ENCODE measurements at places on chromosomes 4 and X.

DNA sequence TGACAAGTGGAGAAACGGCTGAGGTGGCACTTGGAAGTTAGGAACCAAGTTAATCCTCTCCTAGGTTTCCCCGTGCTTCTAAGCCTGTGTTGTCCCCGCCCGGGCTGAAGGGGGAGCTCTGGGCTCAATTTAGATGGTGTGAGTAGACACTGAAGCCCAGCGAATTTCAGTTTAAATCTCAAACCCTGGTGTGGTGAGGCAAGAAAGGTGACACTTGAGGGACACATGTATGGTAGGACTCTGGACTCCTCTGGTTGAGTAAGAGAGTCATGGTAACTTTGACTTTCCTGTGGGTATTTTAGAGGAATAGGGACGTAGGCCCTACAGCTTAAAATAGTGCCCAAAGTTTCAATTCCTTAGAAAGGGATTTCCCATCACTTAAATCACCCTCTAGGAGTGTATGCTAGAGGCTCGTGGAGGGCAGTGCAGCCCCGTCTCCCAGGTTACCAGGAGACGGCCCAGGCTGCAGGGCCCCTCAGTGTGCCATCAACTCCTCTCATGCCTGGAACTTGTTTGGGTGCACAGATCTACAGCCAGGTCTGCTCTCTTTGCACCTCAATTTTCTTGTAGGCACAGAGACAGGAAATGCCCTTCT is 24.0 kb downstream of the HAND2 start:
- peak; percentile 25 for DNase-seq

DNA sequence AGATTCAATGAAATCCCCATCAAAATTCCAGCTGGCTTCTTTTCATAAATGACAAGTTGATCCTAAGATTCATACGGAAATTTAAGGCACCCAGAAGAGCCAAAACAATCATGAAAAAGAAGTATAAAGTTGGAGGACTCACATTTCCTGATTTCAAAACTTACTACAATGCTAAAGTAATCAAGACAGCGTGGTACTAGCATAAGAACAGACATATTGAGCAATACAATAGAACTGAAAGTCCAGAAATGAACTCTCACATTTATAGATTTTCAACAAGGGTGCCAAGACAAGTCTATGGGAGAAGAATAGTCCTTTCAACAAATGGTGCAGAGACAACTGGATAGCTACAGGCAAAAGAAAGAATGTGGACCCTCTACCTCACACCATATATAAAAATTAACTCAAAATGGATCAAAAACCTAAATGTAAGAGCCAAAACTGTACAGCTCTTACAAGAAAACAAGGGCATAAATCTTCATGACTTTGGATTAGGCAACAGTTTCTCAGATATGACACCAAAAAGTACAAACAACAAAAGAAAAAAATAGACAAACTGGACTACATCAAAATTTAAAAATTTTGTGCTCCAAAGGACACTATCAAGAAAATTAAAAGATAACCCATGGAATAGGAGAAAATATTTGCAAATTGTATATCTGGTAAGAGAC is 28.5 kb downstream of the SASH3 start:
- no peak for DNase-seq

- DNase-seq: no peak
These were observed 152.1 kb upstream of the VCX start for GRCh38 chrX:7690842-7691241.

DNA sequence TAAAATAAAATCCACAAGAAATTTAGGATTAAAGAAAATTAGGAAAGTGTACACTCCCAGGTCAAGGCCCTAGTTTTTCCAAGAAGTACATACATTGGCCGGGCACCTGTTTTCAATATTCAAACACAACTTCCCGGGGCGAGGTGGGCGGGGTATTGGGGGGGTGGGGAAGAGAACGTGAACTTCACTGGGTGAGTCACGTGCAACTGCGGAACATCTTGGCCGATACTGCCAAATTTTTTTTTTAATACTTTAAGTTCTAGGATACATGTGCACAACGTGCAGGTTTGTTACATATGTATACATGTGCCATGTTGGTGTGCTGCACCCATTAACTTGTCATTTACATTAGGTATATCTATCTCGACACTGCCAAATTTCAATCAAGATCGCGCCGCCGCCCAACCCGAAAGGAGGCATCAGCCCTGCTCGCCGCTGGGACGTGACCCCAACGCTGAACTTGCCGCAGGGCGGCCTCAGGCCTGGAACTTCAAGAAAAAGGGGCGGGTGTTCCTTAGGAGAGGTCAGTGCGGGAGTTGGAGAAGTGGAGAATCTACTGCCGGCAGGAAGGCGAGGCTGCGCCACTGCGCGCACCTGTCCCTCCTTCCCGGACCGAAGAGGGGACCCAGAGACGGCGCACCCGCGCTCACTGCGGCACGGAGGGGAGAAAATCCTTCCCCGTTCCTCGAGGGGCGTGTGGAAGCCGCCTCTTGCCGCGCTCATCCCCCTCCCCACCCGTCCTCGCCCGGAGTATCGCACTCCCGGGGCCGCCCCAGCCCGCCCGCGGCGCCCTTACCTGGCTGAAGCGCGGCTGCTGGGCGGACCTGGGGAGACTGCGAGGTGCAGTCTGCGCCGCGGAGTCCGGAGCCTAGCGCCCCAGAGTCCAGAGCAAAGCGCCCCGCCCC is at the start of gene TEC:
Gene TEC (minus strand): TSS at position 883 of the 905 bp plus-strand sequence. CDS start 41,224 bp downstream, outside the sequence.
- DNase-seq: peak; percentile 22

GRCh38 chrX:154749856-154750255 is 1.0 kb downstream of the GAB3 start:
- DNase-seq: no peak

DNA sequence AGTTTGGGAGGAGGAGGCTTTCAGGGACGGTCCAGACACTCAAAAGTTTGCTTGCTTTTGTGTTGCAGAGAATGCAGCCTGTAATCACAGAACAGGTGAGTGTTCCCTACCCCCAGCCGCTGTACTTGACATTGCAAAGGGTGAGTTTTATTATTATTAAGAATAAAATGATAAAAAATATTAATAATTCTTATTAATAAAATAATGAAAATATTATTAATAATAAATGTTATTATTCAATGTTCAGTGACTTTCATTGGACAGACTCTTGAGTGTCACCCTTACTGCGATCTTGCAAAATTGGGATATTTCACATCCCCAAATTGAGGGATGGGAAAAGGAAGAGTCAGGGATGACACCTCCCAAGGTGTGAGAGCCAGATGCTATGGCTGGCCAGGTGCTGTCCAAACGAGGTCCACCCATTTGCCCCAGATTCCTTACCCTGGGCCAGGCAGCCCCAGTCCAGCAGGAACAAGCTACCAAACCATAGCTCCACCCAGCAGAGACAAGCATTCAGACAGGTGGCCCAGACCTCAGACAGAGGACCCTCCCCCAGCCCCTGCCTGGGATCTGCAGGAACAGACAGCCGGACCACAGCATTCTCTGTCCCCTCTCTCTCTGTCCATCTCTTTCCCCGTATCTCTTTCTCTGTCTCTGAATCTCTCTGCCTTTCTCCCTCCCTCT is 22.4 kb downstream of the IL3RA start:
- DNase-seq: no peak

DNA sequence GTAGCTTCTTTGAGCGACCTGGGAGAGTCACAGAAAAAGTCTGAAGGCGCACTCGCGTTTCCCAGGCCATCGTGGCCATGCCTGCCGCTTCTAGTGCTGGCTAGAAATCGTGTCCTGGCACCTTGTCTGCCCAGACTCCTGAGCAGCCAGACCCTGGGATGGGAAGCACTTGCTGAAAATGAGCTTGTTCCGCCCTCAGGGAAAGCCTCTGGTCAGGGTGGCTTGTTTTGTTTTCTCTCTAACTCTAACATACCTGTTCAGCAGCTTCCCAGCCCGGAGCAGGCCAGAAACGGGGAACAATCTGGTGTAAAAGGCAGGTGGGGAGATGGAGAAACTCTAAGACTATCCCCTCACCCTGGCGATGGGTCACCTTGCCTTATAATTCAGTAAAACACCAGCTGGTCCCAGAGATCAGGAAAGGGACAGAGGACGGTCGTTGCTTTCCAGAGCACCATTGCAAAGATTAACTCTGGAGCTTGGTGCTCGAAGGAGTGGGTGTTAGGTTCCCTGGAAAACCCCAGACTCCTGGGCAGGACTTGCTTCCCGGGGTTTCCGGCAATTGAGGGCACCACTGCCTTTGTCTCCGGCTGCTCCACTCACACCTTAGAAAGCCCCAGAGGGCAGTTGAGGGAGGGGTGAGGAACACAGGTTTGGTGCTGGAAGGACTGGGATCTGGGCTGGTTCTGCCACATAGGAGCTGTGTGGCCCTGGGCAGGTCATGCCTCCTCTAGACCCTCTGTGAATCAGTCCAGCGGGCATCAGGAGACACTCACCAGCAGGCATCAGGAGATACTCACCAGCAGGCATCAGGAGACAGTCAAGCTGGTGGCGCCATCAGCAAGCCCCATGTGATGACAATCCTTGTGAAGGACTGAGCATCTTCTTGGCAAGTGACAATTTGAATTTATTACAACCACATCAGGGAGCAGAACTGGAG is 4.5 kb upstream of the SH3TC1 start:
- DNase-seq: peak; percentile 32

DNA sequence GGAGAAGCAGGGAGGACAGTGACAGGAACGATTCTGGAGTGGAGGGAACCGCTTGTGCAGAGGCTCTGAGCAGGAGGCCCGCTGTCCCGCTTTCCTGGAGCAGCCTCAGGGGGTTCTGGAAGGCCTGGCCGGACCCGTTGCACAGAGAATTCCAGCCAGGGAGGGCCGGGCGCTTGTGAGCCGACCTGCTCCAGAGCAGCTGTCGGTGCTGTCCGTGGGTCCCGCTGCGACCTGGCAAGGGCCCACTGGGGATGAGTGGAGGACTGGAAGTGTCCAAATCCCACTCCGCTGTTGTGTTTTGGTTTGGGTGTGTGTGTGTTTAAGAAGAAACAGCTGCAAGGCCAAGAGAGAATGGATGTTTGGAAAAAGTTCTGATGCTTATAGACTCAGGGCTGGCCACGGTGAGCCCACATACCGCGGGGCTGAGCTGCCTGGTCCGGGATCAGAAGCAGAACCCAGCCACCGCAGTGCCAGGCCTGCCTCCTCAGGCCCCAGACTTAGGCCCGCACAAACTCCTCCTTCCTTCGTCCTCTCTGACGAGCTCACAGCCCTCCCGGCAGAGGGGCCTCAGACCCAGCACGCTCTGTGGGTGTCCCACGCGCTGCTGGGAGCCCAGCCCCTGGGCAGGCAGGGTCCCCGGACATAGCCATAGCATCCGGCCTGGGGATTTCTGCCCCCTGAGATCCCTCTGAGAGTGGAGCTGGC is 73.9 kb downstream of the HTRA3 start:
- no peak for DNase-seq

DNA sequence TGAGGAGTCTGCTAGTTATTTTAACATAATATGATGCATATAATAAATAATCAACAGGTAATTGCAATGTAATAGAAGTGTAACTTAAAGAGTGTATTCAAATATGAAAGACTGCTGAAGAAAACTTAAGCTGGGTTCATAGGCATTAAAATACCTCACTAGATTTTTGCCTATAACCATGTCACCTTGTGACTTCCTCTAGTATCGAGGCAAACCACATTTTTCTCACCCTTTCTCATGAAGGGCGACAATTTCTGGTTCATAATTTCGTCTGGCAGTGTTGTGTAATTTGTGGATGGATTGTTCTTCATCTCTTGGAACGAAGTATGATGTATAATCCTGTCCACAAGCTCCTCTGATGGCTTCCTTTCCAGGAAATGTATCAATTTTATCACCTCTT is 16.0 kb downstream of the SULT1E1 start:
- DNase-seq: no peak

DNA sequence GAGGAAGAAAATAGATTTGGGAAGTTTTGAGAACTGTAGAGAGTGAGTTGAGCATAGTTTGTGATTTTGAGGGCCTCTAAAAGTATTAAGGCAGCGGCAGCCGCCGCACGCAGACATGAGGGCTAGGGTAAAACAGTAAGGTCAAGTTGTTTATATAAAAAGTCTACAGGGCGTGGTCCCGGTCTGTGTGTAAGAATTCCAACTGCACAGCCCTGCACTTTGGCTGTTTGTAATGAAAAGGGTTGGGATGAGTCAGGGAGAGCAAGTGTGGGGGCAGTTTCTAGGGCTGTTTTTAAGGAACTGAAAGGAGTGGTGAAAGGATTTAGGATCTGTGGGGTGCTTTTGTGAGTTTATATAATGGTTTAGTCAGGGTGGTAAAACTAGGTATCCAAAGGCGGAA is 55.0 kb downstream of the BEX3 start:
- DNase-seq: peak; percentile 4

DNA sequence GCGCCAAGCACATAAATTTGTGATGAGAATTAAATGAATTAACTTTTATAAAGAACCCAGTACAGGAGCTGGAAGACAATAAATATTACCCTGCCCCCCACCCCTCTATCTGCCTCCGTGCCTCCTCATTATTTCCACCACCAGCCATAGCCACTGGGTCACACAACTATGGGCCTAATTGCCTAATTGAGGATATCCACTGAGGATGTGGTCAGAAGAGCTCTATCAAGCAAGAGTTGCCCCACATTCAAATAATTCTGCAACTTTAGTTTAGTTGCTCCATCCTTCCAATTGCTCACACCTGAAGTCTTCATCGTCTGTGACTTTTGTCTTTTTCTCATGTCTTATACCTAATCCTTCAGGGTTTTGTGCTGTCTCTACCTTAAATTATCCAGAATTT is 9.5 kb upstream of the CXCL8 start:
- no peak for DNase-seq

- no peak for DNase-seq
These were observed 53.8 kb downstream of the SYNPO2 start for GRCh38 chr4:118942465-118942864.

- no peak for DNase-seq
These were observed 85.5 kb downstream of the TACR3 start for GRCh38 chr4:103634236-103634635.

DNA sequence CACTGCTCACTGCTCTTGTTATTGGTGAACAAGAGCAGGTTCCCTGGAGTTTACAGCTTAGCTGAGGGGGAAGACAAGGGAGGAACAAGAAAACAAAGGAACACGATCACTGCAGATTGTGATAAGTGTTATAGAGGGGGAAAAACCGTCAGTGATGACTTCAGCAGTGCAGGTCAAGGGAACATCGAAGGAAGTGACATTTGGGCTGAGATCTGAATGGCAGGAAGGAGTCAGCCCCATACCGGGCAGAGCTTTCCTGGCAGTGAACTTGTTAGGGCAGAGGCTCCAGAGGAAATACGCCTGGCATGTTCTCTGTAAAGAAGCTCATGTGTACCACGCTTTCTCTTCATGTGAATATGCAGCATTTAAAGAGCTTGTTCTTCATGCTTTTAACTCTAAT is 78.1 kb downstream of the LDB2 start:
- DNase-seq: peak; percentile 94

DNA sequence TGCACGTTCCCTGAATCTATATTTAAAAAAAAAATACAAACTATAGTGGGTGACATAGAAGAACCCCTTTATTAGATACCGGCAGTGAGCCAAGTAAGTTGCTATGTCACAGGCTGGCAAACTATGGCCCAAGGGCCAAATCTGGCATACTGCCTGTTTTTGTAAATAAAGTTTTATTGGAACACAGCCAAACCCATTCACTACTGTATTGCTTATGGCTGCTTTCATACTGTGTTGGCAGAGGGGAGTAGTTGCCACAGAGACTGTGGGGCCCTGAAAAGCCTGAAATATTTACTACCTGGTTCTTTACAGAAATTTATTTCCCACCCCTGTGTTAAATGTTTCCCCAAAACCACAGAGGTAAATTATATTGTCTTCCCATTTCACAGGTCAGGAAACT is 71.2 kb upstream of the EGFL6 start:
- no peak for DNase-seq
